Activated T-helper 1 cell treated with anti-CD3 and anti-CD28 coated beads, Interleukin-12 subunit alpha, Interleukin-12 subunit beta, Interleukin-2, Interleukin-4 antibody, amounts not matched to agents 30 ng/mL and 10 ng/mL and 1 ng/mL, durations not matched to agents 14 hours and 24 hours and 36 hours (primary cell): ENCODE measurements at places on chromosomes 1 and 21. TPM values are rescaled to one million over a fixed set of nuclear protein-coding genes. Genes with fewer than 3 reads are reported as not detected.

Gene PLD5
- not detected in 2 replicates for total RNA-seq

Gene CBR3
- 16.4 and 16.9 TPM in 2 replicates for total RNA-seq

Gene IL19
- total RNA-seq: not detected in 2 replicates

Gene KMO
- not detected in 2 replicates for total RNA-seq

Gene FCGR3A
- not detected in 2 replicates for total RNA-seq

Gene SELL
- 115 and 117 TPM in 2 replicates for total RNA-seq

Gene IFI44L
- total RNA-seq: 16.7 and 21.8 TPM in 2 replicates

Gene CYP4B1
- total RNA-seq: not detected in 2 replicates

Gene PALMD
- total RNA-seq: not detected in 2 replicates

Gene PANK4
- total RNA-seq: 65.6 and 67.6 TPM in 2 replicates

Gene SHE
- total RNA-seq: not detected in 2 replicates

Gene ERICH3
- total RNA-seq: not detected in 2 replicates

Gene ZBTB48
- total RNA-seq: 34.5 and 35.7 TPM in 2 replicates

Gene EFNA1
- total RNA-seq: not detected in 2 replicates

Gene PWP2
- total RNA-seq: 11.9 and 15.1 TPM in 2 replicates

Gene PRKCZ
- total RNA-seq: 4.1 TPM in 2 replicates

Gene BMP8B
- total RNA-seq: 0.31 and 0.42 TPM in 2 replicates

Gene KIF17
- not detected in 2 replicates for total RNA-seq

Gene GNAT2
- total RNA-seq: 0.44 and 1.2 TPM in 2 replicates

Gene BARHL2
- not detected in 2 replicates for total RNA-seq

Gene ASCL5
- total RNA-seq: not detected in 2 replicates

Gene CD52
- total RNA-seq: 394 and 411 TPM in 2 replicates

Gene LAMC1
- total RNA-seq: 0.44 and 0.49 TPM in 2 replicates

Gene TSPAN1
- total RNA-seq: not detected in 2 replicates
